ENCODE measurements at places on chromosomes 2 and 18. TPM values are rescaled to one million over a fixed set of nuclear protein-coding genes. Genes with fewer than 3 reads are reported as not detected.

Gene OR6B2
- total RNA-seq: not detected

Gene ZRANB3
- 27.0 TPM for total RNA-seq

Gene TWIST2
- total RNA-seq: not detected

Gene CD8B2
- total RNA-seq: not detected

Gene ANKRD30B
- not detected for total RNA-seq

Gene ATG4B
- 152 TPM for total RNA-seq

Gene CFAP221
- total RNA-seq: not detected

Gene DUSP11
- 28.1 TPM for total RNA-seq

Gene CCDC138
- total RNA-seq: 25.1 TPM

Gene IL37
- not detected for total RNA-seq

Gene PLEKHH2
- total RNA-seq: 1.1 TPM

Gene SERPINB4
- total RNA-seq: not detected

Gene EDAR
- not detected for total RNA-seq

Gene LCT
- total RNA-seq: 0.09 TPM

Gene CSRNP3
- 1.4 TPM for total RNA-seq

Gene UPP2
- not detected for total RNA-seq

Gene SCTR
- total RNA-seq: not detected

Gene DSC2
- total RNA-seq: not detected

Gene MAL
- total RNA-seq: not detected

DNA sequence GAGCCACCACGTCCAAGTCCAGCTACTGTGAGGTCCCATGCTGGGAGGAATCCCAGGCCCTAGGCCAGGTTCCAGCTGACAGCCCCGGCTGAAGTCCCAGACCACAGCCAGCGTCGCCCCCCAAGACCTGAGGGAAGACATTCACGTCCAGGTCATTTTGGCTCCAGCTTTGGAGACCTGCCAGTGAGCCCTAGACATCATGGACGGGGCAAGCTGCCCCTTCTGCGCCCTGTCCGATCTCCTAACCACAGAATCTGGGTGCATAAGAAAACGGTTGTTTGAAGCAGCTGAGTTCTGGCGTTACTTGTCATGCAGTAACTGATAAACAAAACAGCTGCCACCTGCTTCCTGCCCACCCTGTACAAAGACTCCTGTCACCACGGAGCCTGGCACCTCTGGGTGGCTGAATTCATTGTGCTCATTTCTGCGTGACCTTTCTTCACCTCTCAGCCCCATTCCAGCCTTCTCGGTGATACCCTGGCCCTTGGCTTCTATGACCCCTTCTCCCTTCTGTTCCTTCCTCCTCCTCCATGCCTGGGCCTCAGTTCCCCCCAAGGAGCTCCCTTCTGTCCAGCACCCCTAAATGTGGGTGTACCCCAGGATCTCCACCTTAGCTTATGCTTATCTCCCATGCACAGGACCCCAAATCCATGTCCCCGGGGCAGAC, 72.6 kb upstream of the SMAD7 start:
- peak; percentile 93 for DNase-seq

DNA sequence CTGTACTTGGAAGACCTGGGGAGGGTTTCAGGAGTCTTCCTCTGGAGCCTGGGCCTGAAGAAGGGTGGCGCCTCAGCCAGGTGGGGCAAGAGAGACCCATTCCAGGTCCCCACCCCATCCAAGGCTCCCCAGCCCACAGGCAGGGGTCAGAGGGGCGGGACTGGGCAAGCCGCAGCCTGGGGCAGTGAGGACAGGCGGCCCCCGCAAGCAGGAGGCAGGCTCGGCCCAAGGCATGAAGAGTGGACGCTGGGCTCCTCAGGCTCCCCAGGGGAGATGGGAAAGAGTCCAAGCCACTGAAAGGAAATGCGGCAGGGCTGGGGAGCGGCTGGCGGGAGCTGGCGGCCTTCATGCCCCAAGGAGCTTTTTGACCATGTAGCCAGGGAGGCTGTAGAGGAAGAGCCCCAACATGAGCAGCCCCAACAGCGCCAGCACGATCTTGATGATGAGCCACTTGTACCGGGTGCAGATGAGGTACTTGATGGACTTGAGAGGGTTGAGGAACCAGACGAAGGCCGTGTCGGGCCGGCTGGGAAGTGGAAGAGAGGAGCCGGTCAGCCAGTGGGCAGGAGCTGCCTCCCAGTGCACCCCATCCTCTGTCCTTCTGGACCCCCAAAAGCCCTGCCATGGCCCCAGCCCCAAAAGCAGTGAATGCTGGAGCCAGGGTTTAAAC, 20.1 kb downstream of the OTOF start:
- DNase-seq: no peak

DNA sequence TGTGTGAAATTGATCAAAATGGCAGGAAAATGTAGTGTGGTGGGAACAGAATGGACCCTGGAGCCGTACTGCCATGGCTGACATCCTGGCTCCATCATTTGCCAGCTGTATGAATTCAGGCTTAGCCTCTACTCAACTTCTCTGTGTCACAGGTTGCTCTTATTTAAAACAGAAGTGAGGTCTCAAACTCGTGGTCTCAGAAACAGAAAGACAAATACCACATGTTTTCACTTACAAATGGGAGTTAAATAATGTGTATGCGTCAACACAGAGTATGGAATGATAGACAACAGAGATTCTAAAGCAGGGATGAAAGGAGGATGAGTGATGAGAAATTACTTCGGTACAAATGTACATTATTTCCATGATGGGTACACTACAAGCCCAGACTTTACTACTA, 227.4 kb downstream of the DCC start:
- no peak for DNase-seq

DNA sequence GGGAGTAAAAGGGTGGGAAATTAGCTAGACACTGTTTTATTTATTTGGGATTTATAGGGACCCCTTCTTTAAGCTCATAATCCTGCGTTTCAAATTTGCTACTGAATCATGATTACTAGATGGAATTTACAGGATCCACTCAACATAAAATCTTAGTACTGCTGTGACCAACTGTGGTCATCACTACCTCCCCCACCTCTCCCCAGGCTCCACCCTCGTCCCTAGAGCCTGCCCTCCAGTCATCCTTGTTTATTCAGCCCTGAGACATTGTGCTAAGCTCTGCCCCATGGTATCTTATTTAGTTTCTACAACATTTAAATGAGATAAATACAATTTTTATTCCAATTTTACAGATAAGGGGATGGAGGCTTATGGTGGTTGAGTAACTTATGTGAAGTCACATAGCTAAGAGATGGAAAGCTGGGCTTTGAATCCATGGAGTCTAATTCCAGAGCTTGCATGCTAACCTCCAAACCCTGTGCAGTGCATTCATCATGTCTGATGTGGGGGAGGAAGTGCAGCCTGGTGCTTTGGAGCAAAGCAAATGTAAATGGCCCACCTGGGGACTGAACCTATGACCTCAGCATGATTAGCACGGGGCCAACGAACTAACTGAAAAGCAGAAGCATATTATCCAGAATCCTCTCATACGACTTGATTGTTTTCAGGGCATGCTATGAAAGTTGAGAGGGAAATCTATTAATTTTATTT, 502.4 kb downstream of the TMEM182 start:
- no peak for DNase-seq

GRCh38 chr2:6352247-6352646, 513.5 kb downstream of the CMPK2 start:
- DNase-seq: peak; percentile 92

GRCh38 chr2:168432565-168433186, 23.4 kb upstream of the CERS6 start:
- no peak for DNase-seq

DNA sequence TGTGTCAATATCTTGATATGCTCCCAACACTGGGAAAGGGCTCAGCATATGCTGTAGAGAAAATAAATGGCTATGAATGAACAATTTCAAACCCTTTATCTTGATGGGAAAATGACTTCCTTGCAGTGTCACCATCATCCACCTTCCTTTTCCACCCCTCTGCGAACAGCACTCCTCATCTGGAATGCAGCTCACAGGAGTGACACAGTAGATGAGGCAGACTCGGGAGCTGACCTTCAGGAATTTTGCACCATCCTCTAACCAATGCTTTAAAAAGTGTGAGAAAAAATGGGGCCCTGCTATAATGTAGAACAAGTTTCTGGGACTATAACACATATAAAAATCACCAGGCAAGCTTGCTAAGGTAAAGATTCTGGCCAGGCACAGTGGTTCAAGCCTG, 41.3 kb upstream of the YPEL5 start:
- no peak for DNase-seq

DNA sequence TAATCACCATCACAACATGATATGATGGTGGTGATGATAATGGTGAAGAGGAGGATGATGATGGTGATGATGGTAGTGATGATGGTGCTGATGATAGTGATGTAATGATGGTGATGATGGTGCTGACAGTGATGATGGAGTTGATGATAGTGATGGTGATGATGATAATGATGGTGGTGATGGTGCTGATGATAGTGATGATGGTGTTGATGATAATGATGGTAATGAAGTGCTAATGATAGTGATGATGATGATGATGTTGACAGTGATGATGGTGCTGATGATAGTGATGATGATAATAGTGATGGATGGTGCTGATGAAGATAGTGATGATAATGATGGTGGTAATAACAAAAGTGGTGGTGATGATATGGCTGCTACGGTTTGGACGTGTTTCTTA, 4.4 kb upstream of the GPR148 start:
- no peak for DNase-seq

DNA sequence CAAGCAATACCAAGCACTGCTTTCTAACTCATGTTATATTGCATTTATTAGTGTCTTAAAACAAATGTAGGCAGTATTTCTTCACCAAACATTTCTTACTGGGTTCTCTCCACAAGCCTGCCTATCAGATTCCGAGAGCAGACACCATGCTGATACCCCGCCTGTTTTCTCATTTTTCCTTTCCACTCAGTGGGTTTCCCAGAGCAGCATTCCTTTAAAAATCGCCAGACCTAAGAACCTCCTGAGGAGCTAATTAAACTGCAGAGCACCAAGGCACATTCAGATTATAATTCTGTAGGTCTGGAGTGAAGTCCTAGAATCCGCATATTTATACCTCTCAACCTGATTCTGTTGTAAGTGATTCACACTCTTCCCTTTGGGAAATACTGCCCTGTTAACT, 405.6 kb downstream of the TNS1 start:
- DNase-seq: no peak

GRCh38 chr2:159375241-159375640, 88.7 kb upstream of the WDSUB1 start:
- no peak for DNase-seq

GRCh38 chr2:74142340-74142739, 5.4 kb downstream of the BOLA3 start:
- peak; percentile 41 for DNase-seq

GRCh38 chr2:44139741-44140140, 28.9 kb upstream of the PPM1B start:
- no peak for DNase-seq

DNA sequence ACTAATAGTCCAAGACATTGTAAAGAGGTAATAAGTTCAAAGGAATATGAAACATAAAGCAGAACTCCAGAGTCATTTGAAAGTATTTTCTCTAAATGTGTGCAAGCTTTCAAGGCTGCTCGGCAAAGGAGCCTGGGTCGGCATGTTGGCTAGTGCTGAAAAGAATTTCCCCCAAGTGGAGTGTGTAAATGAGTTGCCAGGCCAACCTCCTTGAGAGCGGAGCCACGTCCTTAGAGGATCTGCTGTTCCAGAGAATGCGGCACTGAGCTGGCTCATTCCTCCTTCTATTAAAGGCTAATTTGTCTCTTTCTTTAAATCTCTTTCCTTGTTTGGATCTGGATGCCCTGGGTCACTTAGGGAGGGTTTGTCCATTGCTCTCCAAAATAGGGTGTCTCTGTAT, 127.5 kb downstream of the RDH14 start:
- DNase-seq: no peak

GRCh38 chr2:39620067-39620466, 45.6 kb upstream of the TMEM178A start:
- DNase-seq: no peak

DNA sequence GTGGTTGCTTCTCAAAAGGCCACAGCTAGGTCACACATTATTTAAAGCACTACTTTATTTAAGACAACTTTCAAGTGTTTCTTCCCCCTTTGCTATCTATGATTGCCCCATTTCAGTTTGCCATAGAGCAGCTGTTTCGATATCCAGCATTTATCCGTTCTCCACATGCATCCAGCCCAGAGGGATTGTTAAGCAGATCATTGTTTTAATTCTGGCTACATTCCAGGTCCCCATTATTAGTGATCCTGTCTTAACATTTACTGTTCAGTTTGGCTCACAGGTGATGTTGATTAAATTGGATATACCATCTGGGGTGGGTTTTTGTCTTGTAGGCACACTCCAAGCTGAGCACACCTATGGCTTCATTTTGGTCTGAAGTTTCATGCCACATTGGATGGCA, 638.7 kb downstream of the ZEB2 start:
- no peak for DNase-seq

DNA sequence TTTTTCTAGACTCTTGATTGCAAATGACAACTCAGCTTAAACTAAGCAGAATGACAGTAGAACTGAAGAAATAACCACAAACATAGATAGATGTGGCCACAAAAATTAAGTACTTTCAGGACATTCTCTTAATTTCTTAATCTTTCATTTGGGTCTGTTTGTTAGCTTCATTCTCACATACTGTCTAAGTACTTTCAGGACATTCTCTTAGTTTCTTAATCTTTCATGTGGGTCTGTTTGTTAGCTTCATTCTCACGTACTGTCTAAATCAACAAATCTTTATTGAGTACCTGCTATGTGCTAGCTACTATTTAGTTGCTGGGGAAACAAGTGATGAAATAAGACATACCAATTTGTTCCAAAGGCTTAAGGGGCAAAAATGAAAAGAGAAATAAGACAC, 35.1 kb downstream of the FAM117B start:
- no peak for DNase-seq

GRCh38 chr2:177165721-177166711, 46.6 kb upstream of the HNRNPA3 start:
- DNase-seq: peak; percentile 70

DNA sequence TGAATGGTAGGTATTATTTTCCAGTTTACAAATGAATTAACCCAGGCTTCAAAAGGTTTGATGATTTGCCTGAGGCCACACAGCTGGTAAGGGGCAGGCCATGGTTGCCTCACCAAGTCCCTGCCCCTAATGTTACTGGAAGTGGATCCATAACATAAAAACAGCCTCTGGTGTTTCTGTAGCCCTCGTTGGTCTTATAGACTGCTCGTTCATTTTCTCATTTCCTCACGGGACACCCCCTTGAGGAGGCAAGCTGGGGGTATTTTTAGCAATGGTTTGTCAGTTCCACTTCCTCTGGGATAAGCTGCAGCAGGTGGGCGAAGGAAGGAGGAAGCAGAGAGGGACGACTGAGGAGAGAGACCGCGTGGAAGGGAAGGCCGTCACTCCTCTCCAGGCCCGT, 32.9 kb upstream of the NDUFV2 start:
- peak; percentile 69 for DNase-seq

- no peak for DNase-seq
Observed at GRCh38 chr18:46756559-46757201, at the start of gene ST8SIA5. TSS of gene ST8SIA5 (minus strand) at chr18:46757053. CDS start at chr18:46756508, 545 bp downstream.

- DNase-seq: no peak
Observed at GRCh38 chr2:204315236-204315662, 230.0 kb upstream of the PARD3B start.

DNA sequence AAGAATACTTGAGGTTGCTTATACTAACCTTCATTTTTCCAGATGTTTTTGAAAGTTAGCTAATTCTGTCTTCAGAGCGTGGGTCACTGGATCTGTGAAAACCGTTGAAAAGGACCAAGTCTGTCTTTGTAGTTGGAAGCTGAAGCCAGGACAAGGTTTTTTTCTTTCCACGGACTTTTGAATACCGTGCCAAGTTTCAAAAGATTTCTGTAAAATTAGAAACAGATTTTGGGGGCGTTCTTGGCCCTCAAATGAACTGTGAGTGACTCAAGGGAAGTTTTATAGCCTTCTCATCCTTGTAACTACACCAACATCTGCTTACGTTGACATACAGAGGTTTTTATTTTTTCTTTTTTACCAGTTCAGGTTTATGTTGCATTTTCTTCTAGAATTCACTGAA, at the start of gene FAP:
Gene FAP, minus strand, starts transcription at position 152 of the 400 bp plus-strand sequence. Its CDS starts 118 bp downstream, at position 34.
- DNase-seq: no peak
